ENCODE measurements at places on chromosomes 16 and 17. TPM values are rescaled to one million over a fixed set of nuclear protein-coding genes. Genes with fewer than 3 reads are reported as not detected.

DNA sequence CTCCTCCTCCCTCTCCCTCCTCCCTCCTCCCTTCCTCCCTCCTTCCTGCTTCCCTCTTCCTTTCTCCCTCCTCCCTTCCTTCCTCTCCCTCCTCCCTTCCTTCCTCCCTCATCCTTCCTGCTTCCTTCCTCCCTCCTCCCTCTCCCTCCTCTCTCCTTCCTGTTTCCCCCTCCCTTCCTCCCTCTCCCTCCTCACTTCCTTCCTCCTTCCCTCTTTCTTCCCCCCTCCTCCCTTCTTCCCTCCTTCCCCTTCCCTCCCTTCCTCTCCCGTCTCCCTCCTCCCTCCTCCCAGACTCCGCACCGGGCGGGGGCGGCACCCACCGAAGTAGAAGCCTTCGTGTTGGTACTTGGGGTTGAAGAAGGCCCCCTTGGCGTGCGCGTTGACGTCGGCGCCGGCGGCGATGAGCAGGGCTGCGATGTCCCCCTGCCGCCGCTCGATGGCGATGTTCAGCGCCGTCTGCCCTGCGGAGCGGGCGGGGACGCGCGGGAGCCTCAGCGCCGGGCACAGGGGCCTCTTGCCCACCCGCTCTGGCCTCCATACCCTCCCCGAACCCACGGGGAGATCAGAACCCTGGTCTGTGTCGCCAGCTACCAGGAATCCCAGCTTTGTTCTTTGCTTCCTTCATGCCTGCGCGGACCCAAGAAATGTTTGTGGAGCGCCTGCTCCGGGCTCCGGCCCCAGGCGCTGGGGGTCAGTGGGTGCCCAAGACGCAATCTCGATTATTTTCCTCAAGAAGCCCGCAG, 22.2 kb downstream of the TRPV3 start:
- DNase-seq: no peak
- H3K4me3 ChIP-seq: no peak overlapping the region
- peaks cover 19% of the 10 kb centered on the region for H3K4me1 ChIP-seq
- H3K27me3 ChIP-seq: no peaks in the 10 kb centered on the region
- no peaks in the 10 kb centered on the region for H3K36me3 ChIP-seq
- no peak overlapping the region for H3K27ac ChIP-seq

DNA sequence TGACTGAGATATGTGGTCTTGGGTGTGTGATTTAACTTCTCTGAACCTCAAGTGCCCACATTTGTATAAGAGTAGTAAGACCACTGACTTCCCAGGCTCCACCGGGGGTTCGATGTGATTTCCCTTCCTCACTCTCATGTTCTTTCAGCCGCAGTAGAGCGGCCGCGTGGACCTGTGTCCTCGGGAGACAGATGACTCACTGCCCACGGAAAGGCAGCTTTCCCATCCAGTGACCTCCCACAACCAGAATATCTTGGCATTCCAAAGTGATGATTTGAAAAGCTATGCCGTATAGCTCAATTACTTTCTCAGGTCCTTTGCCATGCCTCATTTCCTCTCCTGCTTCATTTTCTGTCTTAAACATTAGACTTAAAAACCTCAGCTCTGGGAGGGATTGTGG, 73.6 kb downstream of the IL21R start:
- no peak overlapping the region for H3K4me3 ChIP-seq
- no peaks in the 10 kb centered on the region for H3K27me3 ChIP-seq
- H3K4me1 ChIP-seq: no peaks in the 10 kb centered on the region

DNA sequence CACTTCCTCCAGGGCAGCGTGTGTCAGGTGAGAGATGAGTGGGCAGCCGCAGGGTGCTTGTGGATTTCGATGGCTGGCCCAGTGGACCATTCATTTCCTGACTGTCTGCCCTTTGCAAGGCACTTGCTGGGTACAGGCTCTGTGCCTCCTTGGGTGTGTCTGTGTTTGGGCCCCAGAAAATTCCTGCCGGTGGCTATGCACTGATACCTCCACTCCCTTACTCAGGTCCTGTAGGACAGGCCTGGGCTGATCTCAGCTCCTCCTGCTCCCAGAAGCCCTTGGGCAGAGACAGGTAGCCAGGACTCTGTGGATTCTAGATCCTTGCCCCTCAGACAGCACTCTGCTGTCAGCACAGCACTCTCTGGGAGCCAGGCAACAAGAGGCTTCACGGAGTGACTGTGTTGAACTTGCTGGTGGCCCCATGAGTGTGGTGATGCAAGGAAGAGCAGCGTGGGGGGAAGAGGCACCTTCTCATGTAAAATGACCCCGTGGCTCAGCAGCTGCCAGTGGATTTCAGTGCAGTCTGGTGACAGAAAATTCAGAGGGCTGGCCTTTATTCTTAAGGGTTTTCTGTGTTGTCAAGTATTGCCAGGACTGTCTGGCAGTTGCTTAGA, 29.0 kb downstream of the PGS1 start:
- H3K27me3 ChIP-seq: no peaks in the 10 kb centered on the region
- no peak for DNase-seq

Gene ESRP2
- 109 TPM for total RNA-seq

Gene CDC42EP4
- 27.9 TPM for total RNA-seq

DNA sequence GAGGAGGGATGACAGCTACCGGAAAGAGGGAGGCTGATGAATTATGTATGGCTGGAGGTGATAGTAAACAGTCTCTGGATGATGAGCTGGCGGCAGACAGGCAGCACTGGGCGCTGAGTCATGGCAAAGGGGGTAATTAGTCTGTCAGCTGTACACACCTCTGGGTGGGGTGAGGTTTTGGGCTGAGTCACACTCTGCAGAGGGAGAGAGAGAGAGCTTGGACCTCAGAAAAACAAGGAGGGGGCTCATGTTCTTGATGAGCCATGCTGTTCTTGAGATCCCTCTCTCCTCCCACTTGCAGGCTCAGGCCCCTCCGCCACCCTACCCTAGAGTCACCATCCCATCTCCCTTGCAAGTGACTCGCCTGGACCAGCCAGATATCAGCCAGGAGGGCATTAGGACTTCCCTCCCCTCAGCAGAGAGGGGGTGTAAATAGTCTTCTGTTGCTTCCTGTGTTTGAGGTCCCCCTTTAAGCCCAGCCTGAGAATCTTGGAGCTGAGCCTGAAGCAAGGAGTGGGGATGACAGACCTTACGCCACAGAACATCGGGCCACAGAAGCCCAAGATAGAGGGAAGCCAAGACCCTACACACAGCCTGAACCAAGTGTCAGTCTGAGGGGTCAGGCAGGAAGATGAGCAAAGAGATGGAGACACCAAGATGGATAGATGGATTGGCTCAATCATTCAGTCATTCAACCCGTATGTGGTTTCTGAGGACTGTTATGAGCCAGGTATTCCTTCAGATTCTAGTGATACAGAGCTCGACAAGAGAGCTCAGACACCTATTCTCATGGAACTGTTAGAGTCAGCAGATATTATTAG, 383.2 kb upstream of the CCL2 start:
- H3K27ac ChIP-seq: no peak overlapping the region
- no peaks in the 10 kb centered on the region for H3K36me3 ChIP-seq
- no peak for DNase-seq

Gene TBC1D3E
- not detected for total RNA-seq

GRCh38 chr16:74793571-74793970, 19.0 kb upstream of the FA2H start:
- no peaks in the 10 kb centered on the region for H3K27me3 ChIP-seq
- no peak overlapping the region for H3K4me3 ChIP-seq
- H3K4me1 ChIP-seq: peaks cover under 1% of the 10 kb centered on the region
- no peak for DNase-seq
- no peak overlapping the region for H3K27ac ChIP-seq

Gene JPT1
- 244 TPM for total RNA-seq

GRCh38 chr17:11797803-11798202, 199.5 kb downstream of the ZNF18 start:
- DNase-seq: no peak
- no peaks in the 10 kb centered on the region for H3K4me1 ChIP-seq
- H3K36me3 ChIP-seq: no peaks in the 10 kb centered on the region
- H3K27me3 ChIP-seq: no peaks in the 10 kb centered on the region

Gene RASL10B
- total RNA-seq: 13.3 TPM

- no peaks in the 10 kb centered on the region for H3K36me3 ChIP-seq
- peak overlapping the region; percentile 92 for H3K27ac ChIP-seq
- H3K27me3 ChIP-seq: no peaks in the 10 kb centered on the region
These were observed 987 bp downstream of the SLC16A5 start for GRCh38 chr17:75088465-75089417.

- peak within 1 kb of the TSS; percentile 89 for H3K4me3 ChIP-seq
- peak; percentile 78 for DNase-seq
- H3K27ac ChIP-seq: peak within 1 kb of the TSS; percentile 85
- peaks cover 37% of the 10 kb centered on the region for H3K4me1 ChIP-seq
- peaks cover 5% of the 10 kb centered on the region for H3K36me3 ChIP-seq
These were observed at the start of gene SPIRE2 for GRCh38 chr16:89828199-89828869. Gene SPIRE2, plus strand, starts transcription at chr16:89828475. Its CDS starts 76 bp downstream, at chr16:89828551.

- H3K4me1 ChIP-seq: no peaks in the 10 kb centered on the region
- H3K27me3 ChIP-seq: no peaks in the 10 kb centered on the region
- DNase-seq: peak; percentile 58
- no peak overlapping the region for H3K4me3 ChIP-seq
- peaks cover 5% of the 10 kb centered on the region for H3K36me3 ChIP-seq
- H3K27ac ChIP-seq: no peak overlapping the region
These were observed 30.3 kb downstream of the HMOX2 start for GRCh38 chr16:4506450-4506849.

GRCh38 chr17:51516924-51517323, 256.6 kb downstream of the UTP18 start:
- H3K27me3 ChIP-seq: no peaks in the 10 kb centered on the region
- no peaks in the 10 kb centered on the region for H3K36me3 ChIP-seq
- H3K4me3 ChIP-seq: no peak overlapping the region
- H3K4me1 ChIP-seq: no peaks in the 10 kb centered on the region

GRCh38 chr16:58415003-58415402, 22.7 kb downstream of the GINS3 start:
- H3K4me1 ChIP-seq: no peaks in the 10 kb centered on the region
- no peak overlapping the region for H3K27ac ChIP-seq
- no peaks in the 10 kb centered on the region for H3K36me3 ChIP-seq
- H3K4me3 ChIP-seq: no peak overlapping the region
- H3K27me3 ChIP-seq: no peaks in the 10 kb centered on the region
- DNase-seq: no peak

GRCh38 chr17:30557916-30558685, 80.9 kb downstream of the GOSR1 start:
- no peak for DNase-seq
- H3K4me1 ChIP-seq: peaks cover 7% of the 10 kb centered on the region
- no peak overlapping the region for H3K27ac ChIP-seq
- H3K36me3 ChIP-seq: no peaks in the 10 kb centered on the region
- no peaks in the 10 kb centered on the region for H3K27me3 ChIP-seq

DNA sequence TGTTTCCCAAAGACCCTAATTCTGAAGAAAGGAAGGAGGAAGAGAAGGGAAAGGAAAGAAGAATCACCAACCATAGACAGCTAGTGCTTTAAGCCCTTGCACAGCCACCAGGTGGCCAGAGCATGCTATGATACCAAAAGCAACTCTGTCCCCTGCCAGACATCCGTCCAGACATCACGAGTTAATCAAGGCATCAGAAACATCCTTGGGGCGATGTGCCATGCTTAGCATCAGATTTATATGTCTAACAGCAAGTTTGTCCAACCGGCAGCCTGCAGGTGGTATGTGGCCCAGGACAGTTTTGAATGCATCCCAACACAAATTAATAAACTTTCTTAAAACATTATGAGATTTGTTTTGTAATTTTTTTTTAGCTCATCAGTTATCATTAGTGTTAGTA, 2.9 kb upstream of the CRYBA1 start:
- DNase-seq: no peak
- no peak overlapping the region for H3K27ac ChIP-seq
- H3K4me1 ChIP-seq: no peaks in the 10 kb centered on the region
- no peak overlapping the region for H3K4me3 ChIP-seq
- H3K36me3 ChIP-seq: no peaks in the 10 kb centered on the region

DNA sequence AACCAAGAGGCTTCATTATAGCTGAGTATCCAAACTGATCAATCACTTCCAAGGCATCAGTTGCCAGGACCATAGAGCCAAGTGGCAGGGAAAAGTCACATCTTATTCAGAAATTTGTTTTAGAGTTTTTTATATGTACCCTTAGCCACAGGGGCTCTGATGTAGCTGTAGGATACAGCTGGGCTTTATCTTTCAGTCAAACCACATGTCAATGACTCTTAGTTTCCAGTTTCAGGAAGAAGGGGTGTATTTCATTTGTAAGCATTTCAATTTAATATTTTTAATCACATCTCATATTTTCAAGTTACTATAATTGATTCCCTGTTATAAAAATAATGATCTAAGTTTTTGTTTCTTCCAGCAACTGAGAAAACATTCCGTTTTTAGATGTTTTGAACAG, 2.9 kb upstream of the FLCN start:
- H3K36me3 ChIP-seq: no peaks in the 10 kb centered on the region
- H3K4me3 ChIP-seq: no peak overlapping the region
- no peak for DNase-seq
- H3K27ac ChIP-seq: no peak overlapping the region

- H3K27ac ChIP-seq: peak overlapping the region; percentile 31
- H3K4me1 ChIP-seq: peaks cover 38% of the 10 kb centered on the region
- no peaks in the 10 kb centered on the region for H3K27me3 ChIP-seq
These were observed 355.8 kb downstream of the SOX9 start for GRCh38 chr17:72476575-72476986.

- no peak overlapping the region for H3K27ac ChIP-seq
- DNase-seq: no peak
- H3K4me3 ChIP-seq: no peak overlapping the region
- H3K36me3 ChIP-seq: no peaks in the 10 kb centered on the region
- H3K4me1 ChIP-seq: no peaks in the 10 kb centered on the region
These were observed 1748.9 kb downstream of the TP53TG3F start for GRCh38 chr16:35208001-35208935.

Gene NKD1
- total RNA-seq: 37.9 TPM

DNA sequence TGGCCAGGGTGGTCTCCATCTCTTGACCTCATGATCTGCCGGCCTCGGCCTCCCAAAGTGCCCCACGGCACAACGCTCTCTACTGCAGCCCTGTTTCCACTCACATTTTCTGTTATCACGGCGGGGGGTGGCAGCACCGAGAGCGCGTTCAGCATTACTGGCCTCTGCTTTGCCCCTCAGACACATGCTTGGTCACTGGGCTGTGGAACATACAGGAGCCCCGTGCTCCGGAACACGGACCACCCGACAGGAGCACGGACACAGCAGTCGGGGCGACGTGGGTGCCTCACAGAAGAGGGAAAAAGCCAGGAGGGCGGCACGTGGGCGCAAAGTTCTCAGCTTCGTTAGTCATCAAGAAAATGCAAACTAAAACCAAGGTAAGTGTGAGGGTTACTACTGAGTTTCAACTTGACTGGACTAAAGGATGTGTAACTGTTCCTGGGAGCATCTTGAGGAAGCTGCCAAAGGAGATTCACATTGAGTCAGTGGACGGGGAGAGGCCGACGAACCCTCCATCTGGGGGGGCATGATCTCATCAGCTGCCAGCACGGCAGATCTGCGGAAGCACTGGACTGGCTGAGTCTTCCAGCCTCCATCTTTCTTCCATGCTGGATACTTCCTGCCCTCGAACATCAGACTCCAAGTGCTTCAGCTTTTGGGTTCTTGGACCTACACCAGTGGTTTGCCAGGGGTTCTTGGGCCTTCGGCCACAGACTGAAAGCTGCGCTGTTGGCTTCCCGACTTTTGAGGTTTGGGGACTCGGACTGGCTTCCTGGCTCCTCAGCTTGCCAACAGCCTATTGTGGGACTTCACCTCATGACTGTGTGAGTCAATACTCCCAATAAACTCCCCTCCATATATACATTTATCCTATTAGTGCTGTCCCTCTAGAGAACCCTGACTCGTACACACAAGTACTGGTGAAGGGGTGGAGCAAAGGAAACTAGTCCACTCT, 106.8 kb downstream of the ZNF778 start:
- H3K4me3 ChIP-seq: no peak overlapping the region
- H3K27me3 ChIP-seq: no peaks in the 10 kb centered on the region
- no peaks in the 10 kb centered on the region for H3K36me3 ChIP-seq
- peaks cover 62% of the 10 kb centered on the region for H3K4me1 ChIP-seq

Gene DOC2B
- total RNA-seq: not detected

Measured in Caco-2 (cell line).